ENCODE measurements at places on chromosomes 4 and X.

- no peak for DNase-seq
Observed at GRCh38 chr4:115671581-115671980, 558.2 kb upstream of the NDST4 start.

- no peak for DNase-seq
Observed at GRCh38 chr4:95018785-95019184, 261.0 kb downstream of the BMPR1B start.

DNA sequence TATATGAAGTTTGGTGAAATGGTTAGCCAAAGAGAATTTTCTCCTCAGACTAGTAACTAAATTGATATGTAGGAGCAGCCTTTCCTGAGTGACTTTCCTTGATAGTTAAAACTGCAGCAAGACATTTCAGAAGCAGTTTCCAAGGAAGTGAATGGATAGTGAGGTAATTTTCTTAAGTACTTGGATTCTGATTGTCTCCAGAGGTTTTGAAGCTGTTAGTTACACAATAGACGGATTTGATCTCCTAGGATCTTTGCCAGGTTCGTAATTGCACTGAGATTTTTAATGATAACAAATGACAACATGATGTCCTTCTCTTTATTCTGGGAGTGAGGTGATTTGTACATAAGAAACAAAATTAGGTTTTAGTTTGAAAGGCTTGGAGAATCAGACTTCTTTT lies 29.2 kb downstream of the PRRG1 start:
- DNase-seq, result no peak

DNA sequence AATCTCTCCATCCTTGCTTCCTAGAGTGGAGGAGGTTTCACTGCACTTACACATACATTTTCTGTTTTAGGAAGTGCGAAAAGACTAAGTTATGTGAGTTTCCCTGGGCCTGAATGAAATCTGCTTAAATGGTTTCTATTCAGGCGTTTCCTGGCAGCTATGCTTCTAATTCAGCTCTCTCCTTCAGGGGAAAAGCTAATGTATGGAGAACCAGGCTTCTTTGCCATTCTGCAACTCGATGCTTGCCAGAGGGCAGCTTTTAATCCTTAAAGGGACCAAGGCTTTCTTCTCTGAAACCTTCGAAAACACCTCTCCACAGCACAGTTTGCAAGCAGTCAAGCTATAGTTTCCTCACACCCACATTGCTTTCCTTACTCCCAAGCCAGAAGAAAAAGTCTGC lies 89.5 kb upstream of the ARX start:
- DNase-seq, result no peak

DNA sequence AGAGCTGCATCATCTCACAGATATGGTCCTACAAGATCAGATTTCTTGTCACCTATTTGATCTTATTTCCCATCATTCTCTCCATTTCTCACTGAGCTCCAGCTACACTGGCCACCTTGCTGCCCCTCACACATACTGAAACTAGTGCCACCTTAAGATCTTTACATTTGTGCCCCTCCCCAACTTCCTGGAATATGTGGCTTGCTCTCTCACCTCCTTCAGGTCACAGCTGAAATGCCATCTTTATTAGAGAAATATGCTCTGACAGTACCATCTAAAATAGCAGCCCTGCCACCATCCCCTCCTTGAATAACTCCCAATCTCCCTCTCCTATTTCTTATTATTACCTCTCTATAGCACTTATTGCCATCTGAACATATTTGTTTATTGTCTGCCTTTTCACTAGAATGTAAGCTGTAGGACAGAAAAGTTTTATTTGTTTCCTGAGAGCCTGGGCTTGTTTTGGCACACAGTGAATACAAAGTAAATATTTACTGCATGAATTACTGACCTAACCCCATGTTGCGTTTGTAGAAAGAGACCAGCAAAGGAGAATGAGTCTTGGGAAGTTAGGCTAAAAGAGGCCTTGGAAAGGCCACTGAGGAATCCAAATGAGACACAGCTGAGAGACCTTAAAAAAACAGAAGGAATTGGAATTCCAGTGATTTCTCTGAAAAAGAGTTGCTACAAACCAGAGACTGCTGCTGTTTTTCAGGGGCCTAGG lies 22.7 kb downstream of the DYNLT3 start:
- no peak for DNase-seq

DNA sequence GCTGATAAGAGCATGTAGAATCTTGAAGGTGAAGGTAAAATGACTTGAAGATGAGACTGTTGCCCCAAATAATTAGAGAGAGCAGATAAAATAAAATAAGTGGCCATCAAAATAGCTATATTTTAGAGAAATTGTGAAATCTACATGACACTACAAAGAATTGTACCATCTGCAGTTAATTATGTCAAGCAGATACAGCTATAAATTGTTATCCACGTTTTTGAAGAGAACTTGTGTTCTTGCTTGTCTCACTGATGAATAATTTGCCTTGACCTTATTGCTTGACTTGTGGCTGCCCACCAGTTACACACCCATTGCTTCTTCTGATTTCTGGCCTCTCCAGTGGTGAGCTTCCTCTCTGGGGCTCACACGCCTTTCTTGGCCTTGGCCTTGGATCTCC lies 75.8 kb upstream of the TNIP3 start:
- DNase-seq, result no peak

DNA sequence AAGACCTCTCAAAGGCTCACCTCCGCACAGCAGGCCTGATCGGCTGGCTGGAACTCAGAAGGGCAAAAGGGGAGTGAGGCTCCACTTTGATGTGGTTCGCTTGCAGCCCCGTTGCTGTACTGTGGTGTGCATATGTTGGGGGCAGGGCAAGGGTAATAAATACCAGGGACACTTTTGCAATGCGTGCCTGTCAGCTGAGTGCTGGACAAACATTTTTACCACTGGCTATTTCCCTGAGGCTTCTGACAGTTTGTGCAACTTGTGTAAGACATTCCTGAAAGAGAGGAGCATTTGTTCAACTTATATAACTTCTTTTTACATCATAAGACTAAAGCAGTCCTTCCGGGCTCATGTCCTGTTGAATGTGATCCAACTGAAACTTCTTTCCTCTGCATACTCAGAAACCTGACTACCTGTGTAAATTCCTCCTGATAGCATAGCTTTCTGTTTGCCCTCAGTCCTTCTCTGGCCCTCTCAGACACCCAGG lies 82.3 kb downstream of the SPRY1 start:
- no peak for DNase-seq

- DNase-seq, result no peak
Observed at GRCh38 chr4:143163614-143164013, 21.1 kb upstream of the USP38 start.

GRCh38 chr4:105399532-105400161 lies 74.2 kb downstream of the PPA2 start:
- no peak for DNase-seq

- DNase-seq, result no peak
Observed at GRCh38 chr4:93232883-93233282, 595.7 kb upstream of the ATOH1 start.

DNA sequence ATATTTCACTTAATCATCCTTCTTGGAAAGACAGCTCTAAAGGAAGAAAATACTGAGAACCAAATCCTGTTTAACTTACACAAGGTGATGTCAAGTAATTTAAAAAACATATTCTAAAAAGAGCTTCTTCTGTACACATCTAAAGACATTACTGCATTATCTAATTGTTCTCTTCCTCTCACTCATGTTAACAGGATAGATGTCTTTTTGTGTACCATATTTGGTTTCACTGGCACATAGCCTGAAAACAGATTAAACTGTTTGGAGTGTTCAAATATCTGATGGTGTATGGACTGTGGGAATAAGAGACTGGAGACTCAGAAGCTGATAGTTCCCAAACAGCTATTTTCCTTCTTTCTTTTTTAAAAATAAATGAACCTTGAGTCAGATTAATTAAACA lies 213.3 kb upstream of the MAB21L2 start:
- DNase-seq, result peak; percentile 89

GRCh38 chrX:2224161-2224560 lies 276.6 kb downstream of the DHRSX start:
- DNase-seq, result no peak

- no peak for DNase-seq
Observed at GRCh38 chr4:63583561-63583960, 825.7 kb downstream of the TECRL start.

GRCh38 chr4:8117278-8117682 lies 41.3 kb downstream of the ABLIM2 start:
- no peak for DNase-seq

- DNase-seq, result no peak
Observed at GRCh38 chr4:176404621-176405020, 84.9 kb downstream of the SPCS3 start.

- no peak for DNase-seq
Observed at GRCh38 chrX:50169717-50170116, 31.1 kb downstream of the AKAP4 start.

GRCh38 chr4:20151436-20151835 lies 100.3 kb upstream of the SLIT2 start:
- no peak for DNase-seq

GRCh38 chrX:63765712-63766111 lies 19.3 kb downstream of the ARHGEF9 start:
- no peak for DNase-seq
